ENCODE measurements at places on chromosomes 7 and 10. TPM values are rescaled to one million over a fixed set of nuclear protein-coding genes. Genes with fewer than 3 reads are reported as not detected.

The NME8 gene
- total RNA-seq = not detected

The FBXW4 gene
- 44.0 TPM for total RNA-seq

DNA sequence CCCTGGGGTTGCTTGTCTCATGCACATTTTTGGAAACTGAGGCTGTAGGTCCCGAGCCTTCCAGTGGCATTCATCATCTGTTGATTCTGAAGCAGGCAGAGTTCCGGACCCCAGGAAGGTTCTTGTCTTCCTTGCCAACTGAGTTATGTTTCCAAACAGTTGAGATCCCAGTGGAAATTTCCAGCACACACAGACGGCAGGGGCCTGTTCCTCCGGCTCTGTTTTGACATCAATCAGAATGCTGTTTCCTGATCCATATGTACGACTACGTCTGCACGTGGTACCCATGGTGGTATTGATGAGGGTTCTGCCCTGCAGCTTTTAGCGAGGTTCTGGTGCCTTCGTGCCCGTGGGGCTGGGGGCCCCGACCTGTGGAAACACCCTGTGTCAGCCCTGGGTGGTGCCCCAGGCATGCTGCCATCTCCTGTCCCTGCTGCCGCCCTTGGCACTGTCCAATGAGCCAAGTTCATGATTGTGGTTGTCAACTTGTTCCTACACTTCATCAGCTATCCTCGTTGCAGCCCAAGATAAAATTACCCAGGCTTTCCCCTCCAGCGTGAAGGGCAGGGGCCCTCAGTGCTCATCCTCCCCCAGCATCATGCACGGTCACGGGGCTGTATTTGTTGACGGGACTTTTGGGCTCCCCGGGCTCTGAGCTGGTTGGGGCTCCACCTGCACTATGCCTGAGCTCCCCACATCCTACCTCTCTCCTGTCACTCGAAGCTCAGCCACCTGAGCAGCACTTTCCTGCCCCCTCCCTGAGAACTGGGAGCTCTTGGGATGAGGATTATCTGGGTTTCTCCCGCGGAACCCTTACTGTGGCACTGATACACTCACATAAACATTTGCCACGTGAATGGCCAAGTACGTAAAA is 7.8 kb upstream of the DPYSL4 start:
- no peak for DNase-seq

The JAKMIP3 gene
- 0.50 TPM for total RNA-seq

DNA sequence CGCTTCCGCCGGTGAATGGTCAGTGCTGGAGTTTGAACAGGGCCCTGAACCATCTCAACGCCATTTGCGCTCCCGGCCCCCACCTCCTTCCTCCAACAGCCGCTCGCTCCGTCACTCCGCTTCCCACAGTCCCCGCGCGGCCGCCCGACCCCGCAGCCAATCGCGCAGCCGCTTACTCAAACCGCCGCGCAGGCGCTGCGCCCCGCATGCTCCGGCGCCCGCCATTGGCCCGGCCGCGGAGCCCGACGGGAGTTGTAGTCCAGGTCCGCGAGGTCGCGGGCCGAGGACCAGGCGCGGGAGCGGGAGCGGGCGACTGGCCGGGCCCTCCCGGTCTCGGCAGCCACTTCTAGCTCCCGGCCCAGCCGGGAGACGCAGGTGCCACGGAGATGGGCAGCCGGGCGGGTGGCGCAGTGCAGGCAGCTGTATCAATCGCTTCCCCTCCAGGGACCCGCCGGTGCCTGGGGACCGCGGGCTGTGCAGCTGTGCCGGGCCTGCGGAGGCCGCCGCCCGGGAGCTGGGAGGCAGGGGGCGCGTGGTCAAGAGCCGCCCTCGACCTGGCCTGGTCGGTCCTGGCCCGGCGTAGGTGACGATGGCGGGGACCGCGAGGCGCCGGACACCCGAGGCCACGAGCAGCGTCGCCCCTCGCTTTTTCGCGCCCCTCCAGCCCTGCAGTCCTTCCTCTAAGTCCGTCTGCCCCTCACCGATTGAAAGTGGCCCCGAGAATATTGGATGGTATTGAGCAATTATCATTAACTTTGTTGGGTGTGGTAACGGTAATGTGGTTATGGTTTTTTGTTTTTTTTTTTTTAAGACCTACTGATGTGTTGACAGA is at the start of gene WAPL:
WAPL (minus strand) TSS at position 115 of the 832 bp plus-strand sequence. CDS start 3,723 bp downstream, outside the sequence.
- peak; percentile 92 for DNase-seq

The GIMAP4 gene
- not detected for total RNA-seq

Measured in Caco-2 (cell line).